ENCODE measurements at places on chromosomes 4 and X.

GRCh38 chrX:114101081-114101480 lies 482.8 kb upstream of the HTR2C start:
- DNase-seq: no peak

DNA sequence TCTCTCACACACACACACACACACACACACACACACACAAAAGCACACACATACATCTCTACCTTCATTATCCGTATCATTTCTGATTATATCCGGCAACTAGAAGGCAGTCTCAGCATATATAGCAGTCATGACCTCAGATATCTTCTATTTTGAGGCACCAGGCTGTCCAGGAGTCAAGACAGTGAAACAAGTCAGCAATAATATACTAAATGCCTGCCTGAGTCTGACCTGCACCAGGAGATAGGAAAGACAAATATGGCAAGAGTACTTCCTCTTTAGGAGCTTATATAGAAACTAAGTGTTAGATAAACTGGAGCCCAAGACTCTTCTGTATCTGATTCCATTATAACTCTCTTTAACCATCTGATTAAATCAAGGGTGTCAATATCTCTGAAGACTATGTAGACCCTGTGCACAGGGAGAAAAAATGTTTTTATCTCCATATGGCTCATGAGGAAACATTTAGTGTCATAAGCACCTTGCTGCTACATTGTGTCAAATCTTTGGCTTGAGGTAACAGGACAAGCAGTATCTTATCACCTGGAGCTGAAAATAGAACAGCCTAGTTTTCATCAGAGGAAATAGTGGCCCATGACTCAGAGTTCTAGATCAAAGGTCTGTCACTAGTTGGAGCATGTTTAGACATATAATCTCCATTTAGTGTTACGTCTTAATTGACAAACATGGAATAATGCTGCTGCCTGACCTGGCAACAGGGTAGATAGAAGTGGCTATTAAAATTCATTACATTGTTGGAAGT lies 27.0 kb upstream of the FAM47B start:
- DNase-seq: peak; percentile 59

DNA sequence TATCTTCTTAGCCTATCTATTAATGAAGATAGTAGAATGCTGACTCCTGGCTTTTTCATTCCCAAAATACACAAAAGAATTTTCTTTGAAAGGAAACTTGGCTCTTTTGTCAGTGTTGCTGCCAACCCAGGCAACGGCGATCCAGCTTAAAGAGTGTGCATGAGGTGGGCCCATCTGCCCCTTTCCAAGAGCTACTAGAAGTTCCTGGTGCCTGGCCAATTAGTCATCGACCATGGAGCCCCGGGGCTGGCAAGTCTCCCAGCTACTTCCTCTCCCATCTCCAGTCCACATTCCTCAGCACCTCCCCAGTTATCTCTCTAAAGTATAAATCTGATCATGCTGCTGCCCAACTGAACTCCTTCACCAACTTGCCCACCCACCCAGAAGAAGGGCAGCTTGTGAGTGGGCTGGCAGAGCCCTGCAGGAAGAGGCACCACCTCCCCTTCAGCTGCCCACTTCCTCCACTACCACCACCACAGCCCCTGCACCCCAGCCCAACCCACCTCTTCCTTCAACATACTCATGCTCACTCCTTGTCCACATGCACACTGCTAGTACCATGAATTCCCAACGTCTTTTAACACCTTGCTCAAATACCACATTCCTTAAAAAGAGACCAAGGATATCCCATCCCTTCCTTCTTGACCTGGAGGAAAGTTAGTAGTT lies 158.2 kb upstream of the MAP3K15 start:
- peak; percentile 80 for DNase-seq

DNA sequence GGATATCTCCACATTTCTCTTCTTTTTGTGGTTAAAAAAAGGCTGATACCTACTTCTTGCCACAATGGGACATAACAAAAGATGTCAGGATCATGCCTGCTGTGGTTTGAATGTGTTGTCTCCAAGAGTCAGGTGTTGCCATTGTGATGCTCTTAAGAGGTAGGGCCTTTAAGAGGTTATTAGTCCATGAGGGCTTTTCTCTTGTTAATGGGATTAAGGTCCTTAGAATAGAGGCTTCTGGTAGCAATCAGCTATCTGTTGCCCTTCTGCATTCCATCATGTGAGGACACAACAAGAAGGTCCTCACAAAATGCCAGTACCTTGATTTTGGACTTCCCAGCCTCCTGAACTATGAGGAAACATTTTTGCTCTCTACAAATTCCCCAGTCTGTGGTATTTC lies 191.4 kb downstream of the GBA3 start:
- no peak for DNase-seq

GRCh38 chr4:41156574-41156973 lies 57.8 kb downstream of the APBB2 start:
- peak; percentile 76 for DNase-seq

DNA sequence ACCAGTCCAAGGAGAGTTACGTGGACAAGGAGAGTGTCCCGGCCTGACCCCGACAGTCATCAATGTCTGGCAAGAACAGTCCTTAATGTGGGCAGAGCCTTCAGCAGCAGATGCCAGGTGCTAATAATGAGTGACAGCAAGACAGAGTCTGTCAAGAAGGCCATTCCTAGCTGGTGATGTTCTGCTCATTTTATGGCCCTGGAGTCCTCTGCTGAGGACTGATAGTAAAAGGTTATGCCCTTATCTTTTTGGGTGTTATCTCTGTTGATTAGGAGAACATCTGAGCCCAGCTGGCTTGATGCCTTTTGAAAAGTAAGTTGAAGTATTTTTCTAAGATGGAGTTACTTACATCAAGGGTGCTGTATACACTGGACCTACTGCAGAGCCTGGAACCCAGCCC lies 67.3 kb downstream of the SLC34A2 start:
- DNase-seq: no peak

DNA sequence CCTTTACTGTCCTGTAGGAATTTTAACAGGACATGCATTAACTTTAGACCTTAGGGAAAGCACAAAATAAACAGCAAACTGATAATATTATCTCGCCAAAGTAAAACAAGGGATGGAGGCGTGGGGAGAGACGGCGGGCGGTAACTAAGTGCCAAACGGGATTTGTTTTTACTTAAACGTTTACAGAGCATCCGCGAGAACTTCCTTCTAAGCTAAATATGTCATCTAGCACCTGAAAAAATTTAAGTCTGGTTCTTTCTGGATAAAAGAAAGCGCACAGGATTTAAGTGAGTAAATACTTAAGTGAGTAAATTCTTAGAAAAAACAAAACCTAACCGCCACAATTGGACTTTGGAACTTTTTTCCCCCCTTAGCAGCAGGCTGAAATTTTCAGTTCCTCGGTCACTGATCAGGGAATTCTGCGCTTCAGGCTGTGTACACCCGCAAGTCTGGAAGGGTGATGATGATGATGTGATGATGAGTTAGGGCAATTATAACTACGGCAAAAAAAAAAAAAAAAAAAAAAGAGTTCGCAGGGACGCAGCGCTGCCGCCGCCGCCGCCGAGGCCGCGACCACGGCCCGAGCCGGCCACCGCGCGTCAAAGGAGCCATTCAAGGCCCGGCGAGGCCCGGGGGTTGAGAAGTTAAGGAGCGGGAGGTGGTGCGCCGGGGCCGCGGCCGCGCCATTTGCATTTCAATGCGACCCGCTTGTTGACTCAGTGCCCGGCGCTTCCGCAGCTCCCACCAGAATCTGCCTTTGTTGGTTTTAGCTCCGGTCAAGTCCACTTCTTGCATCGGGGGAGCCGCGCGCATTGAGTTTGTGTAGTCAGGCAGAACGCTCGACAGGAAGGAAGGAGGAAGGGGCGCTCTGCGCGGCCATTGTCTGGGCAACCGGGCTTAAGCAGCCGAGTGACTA lies 108.8 kb downstream of the SPRY1 start:
- no peak for DNase-seq

GRCh38 chr4:184120549-184121127 lies 97.0 kb downstream of the ENPP6 start:
- DNase-seq: no peak

- no peak for DNase-seq
These were observed 6.2 kb upstream of the PUDP start for GRCh38 chrX:7154041-7154597.

GRCh38 chr4:123643691-123644090 lies 247.1 kb downstream of the SPRY1 start:
- no peak for DNase-seq

DNA sequence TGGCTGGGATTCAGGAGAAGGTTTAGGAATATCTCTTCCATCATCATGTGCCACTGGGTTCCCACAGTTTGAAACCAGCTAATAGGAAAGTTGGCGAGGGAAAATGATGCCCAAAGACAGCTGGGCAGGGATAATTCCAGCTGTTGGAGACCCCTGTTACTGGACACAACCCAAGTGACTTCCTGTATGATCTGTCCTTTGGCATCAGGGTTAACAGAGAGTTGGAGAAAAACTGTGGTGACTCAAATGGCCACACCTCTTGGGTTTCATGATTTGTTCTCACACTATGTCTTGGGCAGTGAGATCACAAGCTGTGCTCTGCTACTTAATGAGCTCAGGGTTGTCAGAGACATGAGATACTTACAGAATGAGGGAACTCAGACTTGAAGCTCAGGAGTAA lies 3.8 kb downstream of the FGF16 start:
- peak; percentile 76 for DNase-seq

- DNase-seq: no peak
These were observed 368.0 kb downstream of the GBA3 start for GRCh38 chr4:23060776-23061175.

- no peak for DNase-seq
These were observed 29.1 kb upstream of the EIF4E start for GRCh38 chr4:98958065-98958464.

GRCh38 chr4:53816561-53816960 lies 225.3 kb upstream of the LNX1 start:
- DNase-seq: no peak

DNA sequence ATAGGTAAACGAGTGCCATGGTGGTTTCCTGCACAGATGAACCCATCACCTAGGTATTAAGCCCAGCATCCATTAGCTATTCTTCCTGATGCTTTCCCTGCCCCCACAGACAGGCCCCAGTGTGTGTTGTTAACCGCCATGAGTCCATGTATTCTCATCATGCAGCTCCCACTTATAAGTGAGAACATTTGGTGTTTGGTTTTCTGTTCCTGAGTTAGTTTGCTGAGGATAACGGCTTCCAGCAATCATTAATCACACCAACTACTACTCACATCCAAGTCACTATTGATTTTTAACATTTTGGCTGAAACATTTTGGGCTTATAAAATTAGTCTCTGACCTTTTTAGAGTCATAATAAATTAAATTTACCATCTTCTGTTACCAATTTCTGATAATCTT lies 205.3 kb downstream of the SPOCK3 start:
- DNase-seq: no peak

DNA sequence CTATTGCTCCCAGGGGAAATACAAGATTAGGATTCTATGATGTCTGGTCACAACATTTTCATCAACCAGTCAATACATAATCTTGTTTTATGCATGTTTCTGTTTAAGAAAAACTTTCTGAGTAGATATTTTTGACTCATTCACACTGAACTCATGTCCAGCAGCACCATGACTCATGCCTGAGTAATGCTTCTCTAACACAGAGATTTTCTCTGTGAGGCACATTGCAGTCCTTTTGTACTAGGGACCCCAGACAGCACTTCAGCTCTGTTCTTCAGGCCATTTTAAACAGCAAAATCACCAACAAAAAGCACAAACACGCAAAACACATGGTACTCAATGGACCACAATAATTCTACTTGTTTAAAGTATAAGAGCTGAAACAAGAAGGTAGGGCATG lies 83.6 kb downstream of the MXRA5 start:
- peak; percentile 74 for DNase-seq

DNA sequence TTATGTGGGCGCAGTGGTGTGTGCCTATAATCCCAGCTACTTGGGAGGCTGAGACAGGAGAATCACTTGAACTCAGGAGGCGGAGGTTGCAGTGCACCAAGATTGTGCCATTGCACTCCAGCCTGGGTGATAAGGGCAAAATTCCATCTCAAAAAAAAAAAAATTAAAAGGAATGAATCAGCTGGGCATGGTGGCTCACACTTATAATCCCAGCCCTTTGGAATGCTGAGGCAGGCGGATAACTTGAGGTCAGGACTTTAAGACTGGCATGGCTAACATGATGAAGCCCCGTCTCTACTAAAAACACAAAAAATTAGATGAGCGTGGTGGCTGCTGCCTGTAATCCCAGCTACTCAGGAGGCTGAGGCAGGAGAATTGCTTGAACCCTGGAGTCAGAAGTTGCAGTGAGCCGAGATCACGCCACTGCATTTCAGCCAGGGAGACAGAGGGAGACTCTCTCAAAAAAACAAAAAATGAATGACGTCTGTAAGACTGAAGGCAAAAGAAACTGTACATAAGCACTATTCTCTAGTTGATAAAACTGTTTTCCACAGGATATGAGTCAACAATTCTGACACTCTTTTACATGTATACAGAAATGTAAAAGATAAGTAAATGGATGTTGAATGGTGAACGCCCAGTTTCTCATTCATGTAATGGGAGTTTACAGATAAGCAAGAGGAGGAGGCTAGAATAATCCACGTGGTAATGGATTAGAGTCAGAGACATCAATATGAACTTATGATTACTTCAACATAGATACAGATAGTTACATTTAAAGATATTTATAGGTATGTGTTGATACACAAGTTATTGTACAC lies 22.2 kb downstream of the CENPC start:
- DNase-seq: no peak

- DNase-seq: no peak
These were observed 69.3 kb downstream of the SH3RF1 start for GRCh38 chr4:169201222-169202144.

GRCh38 chr4:72295966-72296557 lies 264.3 kb downstream of the NPFFR2 start:
- DNase-seq: peak; percentile 34

All from mammary epithelial cell (primary cell).